A549 (cell line): ENCODE measurements at places on chromosomes 11 and 22.

DNA sequence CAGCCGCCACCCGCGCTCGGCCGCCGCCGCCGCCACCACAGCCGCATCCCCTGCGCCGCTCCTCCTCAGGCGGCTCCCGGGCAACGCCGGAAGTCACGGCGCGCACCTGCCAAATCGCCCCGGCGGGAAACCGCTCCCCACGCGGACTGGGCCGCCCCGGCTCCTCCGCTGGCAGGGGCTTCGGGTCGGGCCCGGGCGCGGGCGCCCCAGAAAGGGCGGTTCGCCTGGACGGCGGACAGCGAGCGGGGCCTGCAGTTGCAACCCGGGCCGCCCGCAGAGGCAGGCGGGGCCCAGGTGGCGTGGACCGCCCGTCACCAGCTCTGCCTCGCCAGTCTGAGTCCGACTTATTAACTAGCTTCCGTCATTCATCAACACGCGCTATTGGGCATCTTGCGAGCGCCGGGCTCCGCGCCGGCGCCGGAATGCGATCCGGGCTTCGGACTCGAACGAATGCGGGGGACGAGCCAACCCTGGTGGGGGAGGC is at the start of gene HIRA:
Gene HIRA (minus strand): TSS at position 85 of the 484 bp plus-strand sequence. CDS start 257 bp downstream, outside the sequence.
- peak; percentile 44 for DNase-seq

- DNase-seq = no peak
These were observed 379.9 kb downstream of the TTC28 start for GRCh38 chr22:28299753-28300152.

- no peak for DNase-seq
These were observed 361.3 kb downstream of the GRM5 start for GRCh38 chr11:88704485-88704884.

GRCh38 chr11:96001037-96001436 is 77.1 kb upstream of the MTMR2 start:
- DNase-seq = no peak

GRCh38 chr11:81052344-81053158 is 1611.7 kb upstream of the TENM4 start:
- DNase-seq = no peak

DNA sequence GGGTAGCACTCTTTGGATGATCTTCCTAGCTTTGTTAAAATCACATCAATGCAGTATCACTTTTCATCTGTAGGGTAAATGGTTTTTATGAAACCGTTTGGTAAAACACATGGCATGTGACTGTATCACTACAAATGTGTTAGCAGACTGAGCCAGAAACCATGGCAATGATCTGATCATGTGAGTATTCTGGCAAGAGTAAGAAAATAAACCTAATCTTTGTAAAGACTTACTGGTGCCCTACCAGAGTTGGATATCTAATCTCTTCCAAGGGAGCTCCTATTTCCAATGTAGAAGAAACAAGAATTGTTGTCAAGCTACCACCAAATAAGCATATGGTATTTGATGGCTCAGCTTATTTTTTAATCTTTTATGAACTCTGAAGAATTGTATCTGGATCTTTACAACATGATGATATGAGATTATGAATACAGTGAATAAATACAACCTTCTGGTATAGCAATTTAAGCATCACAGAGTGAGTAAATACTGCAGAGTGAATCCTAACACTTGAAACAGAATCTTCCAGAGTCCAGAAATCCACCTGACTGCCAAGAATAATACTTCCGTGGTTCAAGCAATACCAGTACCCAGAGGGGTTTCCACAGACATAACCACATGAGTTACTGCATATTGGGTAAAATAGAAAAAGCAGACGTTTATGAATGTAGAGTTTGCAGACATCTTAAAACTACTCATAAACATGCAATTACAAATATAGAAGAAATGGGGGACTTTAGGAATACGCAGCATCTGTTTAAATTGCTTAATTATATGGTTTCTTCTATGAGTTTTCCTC is 238.8 kb downstream of the TTC28 start:
- no peak for DNase-seq

DNA sequence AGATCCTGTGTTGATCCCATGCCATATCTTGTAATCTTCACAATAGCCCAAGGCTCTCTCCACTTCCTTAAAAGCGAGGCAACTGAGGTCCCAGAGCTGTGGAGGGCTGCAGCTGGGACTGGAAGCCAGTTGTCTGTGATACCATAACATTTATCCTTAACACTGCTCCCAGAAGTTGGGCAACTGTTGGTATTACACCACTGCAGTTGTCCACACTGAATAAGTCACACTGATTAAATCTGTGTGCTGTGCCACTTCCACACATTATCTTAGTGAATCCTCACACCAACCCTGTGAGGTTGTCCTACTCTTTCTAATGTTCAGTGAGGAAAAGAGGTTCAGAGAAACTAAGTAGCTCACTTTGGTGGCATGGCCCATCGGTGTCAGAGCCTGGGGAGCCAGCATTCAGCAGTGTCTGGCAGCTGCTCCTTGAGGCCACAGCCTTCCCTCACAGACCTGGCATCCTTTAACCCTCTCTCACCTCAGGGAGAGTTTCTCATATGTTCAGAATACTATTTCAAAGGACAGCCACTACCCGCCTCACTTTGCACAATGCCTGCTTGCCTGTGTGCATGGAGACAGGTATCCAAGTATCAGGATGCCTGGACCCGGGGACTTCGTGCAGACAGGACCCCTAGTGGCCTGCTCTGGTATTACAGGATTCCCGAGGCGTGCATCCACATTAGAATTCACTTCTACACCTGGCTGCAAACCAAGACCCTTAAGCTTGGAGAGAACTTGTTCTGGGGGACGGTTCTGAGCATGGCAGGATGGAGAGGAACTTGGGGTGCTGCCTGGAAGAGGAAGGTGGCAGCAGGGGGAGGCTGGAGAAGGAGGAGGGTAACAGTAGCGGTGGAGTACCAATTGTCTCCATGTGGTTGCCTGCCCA is 221.9 kb upstream of the TBCEL start:
- peak; percentile 38 for DNase-seq

GRCh38 chr22:42897960-42898359 is 40.9 kb upstream of the ARFGAP3 start:
- no peak for DNase-seq

- no peak for DNase-seq
These were observed 52.2 kb downstream of the IRAG1 start for GRCh38 chr11:10641177-10641911.

DNA sequence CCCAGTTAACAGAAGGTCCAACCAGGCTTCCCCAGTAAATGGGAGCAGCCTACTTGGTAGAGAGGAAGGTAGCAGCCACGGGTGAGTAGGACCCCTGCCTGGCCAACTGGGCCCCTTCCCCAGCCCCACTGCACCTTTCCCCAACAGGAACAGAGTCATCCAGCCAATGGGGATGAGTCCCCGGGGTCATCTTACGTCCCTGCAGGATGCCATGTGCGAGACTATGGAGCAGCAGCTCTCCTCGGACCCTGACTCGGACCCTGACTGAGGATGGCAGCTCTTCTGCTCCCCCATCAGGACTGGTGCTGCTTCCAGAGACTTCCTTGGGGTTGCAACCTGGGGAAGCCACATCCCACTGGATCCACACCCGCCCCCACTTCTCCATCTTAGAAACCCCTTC is 6.6 kb downstream of the RIC8A start:
- DNase-seq = no peak

DNA sequence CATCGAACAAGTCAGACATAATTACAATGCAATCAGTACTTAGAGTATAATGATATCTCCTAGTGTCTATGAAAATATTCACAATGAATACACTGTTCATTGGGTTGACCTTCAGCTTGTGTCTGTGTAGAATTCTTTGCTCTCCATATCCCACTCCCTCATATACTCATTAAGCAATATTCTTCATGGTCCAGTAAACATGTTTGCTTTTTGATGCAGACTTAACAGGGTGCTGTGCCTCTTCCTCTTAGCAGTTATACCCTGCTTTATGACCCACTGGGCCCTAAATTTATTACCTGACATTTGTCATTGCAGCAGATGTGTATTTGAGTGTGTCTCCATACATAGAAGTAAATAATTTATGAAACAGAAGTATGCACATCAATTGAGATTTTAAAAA is 352.5 kb upstream of the CCDC179 start:
- DNase-seq = no peak

DNA sequence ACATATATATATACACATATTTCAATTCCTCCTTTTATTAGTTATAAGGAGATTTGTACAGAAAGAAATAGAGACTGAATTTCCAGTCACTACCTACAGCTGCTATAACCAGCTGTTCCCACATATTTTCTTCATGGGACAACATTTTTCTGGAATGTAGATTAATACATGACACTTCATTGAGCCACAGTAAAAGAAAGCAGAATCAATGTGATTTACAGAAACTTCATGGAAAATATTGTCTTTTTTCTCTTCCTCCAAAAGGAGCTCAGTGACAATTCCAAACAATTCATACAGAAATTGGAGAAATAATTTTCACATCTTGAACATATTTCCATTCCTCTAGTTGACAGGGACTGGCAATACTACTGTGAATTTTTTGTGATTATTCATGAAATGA is 249.2 kb downstream of the DLG2 start:
- DNase-seq = no peak

- DNase-seq = no peak
These were observed 18.6 kb downstream of the ARHGEF12 start for GRCh38 chr11:120354779-120355178.
